ENCODE measurements at places on chromosomes 2 and 18.

GRCh38 chr2:196977507-196977906 lies 51.0 kb upstream of the PGAP1 start:
- DNase-seq, result no peak

GRCh38 chr2:187552828-187553681 lies 1.2 kb downstream of the TFPI start:
- DNase-seq, result no peak

DNA sequence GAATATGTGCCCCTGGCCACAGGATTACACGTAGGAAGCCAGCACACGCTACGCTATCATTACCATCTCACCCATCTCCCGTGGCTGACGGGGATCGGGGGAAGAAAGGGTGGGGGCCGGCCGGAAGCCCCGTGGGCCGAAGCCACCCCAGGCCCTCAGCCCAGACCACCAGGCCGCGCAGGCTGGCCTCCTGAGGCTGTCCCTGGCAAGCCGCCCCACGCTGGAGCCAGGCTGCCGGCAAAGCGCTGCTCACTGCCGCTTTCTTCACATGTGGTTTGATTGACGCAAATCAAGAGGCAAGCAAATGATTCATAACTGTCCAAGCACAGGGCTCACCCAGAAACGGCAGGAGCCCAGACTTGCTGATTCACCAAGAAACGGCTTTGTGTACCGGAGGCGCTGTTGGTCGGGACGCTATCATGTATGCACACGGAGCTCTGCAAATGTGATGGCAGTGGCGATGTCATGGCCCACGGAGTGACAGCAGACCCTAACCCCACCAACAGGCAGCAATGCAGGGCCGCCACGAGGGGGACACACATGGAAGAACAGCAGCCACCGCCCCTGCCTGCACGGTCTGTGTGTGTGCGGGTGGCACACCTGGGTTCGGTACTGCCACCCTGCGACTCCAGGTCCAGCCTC lies 125.7 kb downstream of the HDAC4 start:
- no peak for DNase-seq

GRCh38 chr2:187319441-187320108 lies 128.5 kb downstream of the CALCRL start:
- no peak for DNase-seq

DNA sequence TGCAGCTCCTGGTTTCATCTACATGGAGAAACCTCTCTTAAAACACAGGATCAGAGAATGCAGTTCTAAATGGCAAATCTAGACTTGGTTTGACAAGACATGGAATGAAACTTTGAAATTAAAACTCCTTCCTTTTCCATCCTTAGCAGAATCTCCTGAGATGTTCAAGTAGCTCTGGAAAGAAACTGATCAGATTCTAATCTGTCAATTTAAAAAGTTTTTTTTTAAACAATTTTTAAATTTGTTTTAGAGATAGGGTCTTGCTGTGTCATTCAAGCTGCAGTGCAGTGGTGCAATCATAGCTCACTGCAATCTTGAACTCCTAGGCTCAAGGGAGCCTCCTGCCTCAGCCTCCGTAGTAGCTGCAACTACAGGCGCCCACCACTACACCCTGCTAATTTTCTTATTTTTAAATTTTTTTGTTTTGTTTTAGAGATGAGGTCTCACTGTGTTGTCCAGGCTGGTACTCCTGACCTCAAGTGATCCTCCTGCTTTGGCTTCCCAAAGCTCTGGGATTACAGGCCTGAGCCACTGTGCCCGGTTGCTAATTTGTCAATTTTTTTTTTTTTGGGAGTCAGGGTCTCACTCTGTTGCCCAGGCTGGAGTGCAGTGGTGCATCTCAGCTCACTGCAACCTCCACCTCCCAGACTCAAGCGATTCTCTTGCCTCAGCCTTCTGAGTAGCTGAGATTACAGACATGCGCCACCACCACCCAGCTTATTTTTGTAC lies 216.7 kb downstream of the TGIF1 start:
- no peak for DNase-seq

DNA sequence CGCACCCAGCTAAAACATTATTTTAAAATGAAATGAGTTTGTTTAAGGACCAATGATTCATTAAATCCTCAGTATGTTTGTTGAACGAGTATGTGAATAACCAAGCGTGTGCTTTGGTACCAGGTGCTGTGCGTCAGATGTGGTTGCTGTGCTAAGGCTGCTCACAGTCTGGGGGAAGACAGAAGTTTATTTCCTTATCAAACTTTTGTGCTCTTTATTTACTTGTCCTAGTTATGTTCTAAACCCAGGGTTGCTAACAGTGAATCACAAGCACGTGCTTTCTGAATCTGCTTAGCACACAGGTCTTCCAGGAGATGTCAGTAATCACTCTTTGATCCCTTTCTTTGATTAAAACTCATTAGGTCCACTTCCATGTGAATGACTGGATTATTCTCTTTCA lies 37.0 kb downstream of the RAPGEF4 start:
- DNase-seq, result no peak

DNA sequence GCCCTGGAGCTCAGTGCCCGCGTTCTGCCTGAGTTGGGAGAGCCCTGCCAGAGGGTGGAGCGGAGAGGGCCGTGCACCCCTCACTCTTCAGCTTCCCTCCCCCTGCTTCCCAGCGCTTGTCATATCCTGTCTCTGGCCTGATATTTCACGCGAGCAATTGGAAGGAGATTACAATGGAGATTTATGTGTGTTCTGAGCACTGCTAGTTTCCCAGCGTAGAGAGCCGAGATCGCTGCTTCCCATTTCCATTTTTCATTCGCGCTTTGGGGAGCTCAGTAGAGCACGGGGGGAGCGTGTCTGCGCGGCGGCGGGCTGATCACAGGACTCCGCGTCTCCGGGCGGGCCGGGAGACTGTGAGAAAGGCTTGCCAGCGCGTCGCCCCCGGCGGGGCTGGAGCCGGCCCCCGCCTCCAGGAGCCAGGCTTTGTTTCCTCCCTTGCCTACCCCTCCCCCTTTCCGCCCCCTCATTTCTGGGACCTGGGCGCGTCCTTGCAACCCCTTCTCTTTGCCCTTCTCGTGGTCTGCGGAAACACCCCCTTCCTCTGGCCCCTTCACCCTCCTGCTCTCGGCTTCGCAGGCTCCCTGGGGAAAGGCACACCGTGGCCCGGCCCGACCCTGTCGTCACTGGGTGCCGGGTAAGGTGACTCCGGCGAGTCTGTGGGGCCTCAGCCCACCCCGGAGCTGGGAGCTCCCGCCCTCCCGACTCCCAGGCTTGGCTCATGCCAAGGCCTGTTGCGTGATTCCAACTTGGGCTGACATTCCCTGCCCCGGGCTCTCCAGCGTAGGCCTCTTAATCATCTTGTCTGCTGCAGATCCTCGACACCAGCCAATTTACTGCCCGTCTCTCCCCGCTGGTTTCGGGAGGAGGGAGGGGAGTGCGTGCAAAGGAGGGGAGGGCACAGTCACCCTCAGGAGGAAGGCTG lies 5.8 kb downstream of the DLX2 start:
- no peak for DNase-seq
